ENCODE measurements at places on chromosomes 16 and 17.

DNA sequence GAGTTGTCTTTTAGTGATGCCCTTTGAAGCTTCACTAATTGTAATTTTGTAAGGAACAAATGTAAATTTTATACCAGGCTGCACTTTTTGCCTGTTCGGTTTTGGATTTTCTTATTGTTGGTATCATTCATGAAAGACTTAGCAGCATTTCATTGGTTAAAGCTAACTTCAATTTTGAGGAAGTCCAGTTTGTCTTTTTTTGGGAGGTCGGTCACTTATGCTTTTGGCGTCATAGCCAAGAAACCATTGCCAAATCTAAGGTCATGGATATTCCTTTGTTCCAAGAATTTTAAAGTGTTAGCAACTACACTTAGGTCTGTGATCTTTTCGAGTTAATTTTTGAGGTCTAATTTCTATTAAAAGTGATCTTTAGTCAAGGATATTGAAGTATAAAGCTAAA is 77.1 kb downstream of the PRKCA start:
- no peak for DNase-seq

DNA sequence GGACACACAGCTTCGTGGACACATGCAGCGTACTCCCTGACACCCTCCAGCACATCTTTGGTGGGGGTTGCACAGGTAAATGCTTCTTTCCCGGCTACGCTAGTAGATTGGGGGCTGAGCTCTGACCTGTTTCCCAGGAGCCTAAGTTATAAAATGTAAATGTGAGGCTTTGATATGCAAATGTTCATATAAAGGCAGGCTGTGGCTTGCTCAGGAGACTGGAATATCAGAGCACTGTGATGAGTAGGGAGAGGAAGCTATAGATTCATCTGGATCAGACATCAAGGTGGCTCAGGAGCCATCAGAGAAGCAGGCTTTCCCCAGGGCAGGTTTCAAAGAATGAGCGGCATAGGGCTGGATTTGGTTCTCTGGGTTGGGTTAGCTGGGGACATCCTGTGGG is 3.4 kb upstream of the ETV4 start:
- DNase-seq = peak; percentile 33

DNA sequence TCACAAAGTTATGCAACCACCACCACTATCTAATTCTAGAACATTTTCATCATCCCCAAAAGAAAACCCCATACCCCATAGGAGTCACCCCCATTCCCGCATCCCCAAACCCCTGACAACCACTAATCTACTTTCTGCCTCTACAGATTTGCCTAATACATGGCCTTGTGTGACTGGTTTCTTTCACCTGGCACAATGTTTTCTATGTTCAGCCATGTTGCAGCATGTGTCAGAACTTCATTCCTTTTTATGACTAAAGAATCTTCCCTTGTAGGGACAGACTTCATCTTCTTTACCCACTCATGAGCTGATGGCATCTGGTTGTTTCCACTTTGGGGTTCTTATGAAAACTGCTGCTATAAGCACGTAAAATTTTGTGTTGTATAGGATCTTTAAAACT is 34.6 kb downstream of the CYTH1 start:
- DNase-seq = no peak

DNA sequence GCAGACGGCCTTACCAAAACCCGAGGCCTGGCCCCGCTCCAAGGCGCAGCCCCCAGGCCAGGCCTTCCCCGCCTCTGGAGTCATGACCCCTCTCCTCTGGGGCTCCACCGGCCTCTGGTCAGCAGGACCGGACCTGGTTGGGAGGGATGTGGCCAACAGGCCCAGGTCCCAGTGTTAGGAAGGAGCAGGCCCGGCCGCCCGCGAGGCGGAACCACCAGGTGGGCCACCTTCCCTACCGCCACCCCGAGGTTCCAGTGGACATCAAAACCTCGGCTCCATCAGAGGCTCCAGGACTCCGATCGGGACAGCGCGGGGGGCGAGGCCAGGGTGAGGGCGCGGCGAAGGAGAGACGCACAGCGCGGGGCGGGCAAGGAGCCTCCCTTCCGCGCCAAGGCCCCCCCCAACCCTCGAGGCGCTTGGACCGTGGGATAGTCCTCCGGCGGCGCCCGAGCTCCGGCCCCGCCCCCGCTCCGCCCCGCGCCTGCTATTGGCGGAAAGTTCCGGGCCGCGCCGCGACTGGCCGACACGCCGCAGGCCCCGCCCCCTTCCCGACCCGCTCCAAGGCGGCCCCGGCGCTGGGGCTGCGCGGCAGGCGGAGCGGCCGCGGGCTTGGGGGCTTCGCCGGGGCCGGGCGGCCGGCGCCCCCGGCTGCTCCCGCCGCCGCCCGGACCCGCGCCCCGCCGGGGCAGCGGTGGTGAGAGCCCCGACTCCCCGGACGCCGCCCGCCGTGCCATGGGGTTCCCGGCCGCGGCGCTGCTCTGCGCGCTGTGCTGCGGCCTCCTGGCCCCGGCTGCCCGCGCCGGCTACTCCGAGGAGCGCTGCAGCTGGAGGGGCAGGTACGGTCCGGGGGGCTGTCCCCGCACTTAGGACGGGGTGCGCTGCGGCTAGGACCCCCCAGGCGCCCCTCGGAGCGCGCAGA is at the start of gene METRN:
TSS of gene METRN (plus strand) at position 561 of the 919 bp plus-strand sequence. CDS start at position 733, 172 bp downstream.
- peak; percentile 86 for DNase-seq

GRCh38 chr16:53511084-53511402 is 8.0 kb upstream of the AKTIP start:
- no peak for DNase-seq

DNA sequence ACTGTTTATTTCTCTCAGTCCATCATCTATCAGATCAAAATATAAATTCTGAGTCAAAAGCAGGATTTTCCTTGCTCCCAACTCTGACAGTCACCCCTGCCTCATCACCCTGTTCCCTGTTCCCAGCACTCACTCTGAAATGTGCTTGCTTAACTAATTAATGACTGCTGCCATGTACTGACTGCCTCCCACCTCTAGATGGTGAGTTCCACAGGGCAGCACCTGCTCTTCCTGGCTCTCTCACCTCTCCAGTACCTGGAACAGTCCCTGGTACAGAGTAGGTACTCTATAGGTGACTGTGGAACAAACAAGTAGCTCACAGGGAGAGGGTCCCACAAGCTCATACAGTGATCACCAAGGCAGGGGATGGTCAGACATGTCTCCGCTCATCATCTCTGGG is 114.3 kb upstream of the C16orf82 start:
- DNase-seq = peak; percentile 37

DNA sequence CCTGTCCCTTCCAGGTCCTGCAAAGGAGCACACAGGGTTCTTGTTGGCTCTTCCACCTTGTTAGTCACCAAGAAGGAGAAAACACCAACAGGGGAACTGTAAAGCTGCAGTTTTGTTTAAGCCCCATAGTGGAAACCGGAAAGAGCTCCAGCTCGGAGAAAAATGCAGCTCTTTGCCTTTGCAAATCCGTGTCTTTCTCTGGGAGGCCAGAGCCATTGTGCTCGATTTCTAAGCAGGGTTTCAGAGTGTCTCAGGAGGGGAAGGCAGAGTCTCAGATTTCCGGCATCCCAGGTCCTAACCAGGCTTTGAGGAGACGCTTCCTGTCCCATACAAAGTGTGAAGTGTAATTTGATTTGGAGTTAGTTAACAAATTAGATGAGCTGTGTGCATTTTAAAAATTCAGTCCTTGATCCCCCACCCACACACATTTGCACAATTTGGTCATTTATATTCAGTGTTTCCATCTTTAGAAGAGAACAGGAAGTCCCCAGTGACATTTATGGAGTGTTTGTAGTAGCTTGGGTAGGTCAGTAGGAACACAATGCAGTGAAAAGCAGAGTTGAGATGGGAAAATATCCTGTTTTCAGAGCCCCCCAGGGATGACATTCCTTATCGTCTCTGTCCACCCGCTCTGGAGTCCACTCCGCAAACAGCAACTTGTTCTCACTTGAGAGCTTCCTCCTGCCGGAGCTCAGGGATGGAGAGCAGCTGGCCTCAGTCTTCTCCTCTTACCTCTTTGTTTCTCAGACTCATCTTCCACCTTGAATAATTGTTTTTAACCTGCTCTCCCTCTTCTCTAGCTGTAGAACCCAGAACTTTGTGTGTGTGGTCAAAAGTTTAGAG is 331.9 kb downstream of the SEC14L1 start:
- DNase-seq = peak; percentile 83

DNA sequence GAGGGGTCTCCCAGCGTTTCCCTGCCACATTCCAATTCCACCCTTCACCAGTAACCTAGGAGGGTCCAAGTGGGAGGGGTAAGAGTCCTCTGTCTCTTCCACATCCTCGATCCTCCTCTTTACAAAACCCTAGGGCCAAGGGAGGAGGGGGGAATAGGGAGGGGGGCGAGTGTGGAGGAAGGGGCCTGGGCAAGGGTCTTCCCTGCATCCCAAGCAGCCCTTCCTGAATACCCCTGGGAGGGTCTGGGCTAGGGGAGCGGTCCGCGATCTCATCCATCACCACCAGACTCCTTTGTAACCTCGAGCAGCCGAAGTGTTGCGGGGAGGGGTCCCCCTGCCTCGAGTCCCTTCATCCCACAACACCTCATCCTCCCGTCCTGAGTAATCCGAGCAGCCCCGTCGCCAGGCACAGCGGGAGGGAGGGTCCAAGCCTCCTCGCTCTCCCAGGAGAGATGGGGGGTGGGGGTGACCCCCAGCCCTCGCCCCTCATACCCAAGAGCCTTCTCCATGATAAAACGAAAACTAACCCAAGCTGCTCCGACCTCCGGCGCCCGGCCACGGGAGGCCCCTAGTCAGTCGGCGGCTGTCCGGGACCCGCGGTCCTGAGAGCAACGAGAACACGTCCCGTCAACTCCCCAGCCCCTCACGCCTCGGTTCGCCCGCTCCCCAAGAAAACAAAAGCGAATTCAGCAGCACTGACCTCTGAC is 502 bp downstream of the SMPD3 start:
- DNase-seq = no peak

- no peak for DNase-seq
Observed at GRCh38 chr16:82527101-82527500, 99.7 kb upstream of the CDH13 start.

DNA sequence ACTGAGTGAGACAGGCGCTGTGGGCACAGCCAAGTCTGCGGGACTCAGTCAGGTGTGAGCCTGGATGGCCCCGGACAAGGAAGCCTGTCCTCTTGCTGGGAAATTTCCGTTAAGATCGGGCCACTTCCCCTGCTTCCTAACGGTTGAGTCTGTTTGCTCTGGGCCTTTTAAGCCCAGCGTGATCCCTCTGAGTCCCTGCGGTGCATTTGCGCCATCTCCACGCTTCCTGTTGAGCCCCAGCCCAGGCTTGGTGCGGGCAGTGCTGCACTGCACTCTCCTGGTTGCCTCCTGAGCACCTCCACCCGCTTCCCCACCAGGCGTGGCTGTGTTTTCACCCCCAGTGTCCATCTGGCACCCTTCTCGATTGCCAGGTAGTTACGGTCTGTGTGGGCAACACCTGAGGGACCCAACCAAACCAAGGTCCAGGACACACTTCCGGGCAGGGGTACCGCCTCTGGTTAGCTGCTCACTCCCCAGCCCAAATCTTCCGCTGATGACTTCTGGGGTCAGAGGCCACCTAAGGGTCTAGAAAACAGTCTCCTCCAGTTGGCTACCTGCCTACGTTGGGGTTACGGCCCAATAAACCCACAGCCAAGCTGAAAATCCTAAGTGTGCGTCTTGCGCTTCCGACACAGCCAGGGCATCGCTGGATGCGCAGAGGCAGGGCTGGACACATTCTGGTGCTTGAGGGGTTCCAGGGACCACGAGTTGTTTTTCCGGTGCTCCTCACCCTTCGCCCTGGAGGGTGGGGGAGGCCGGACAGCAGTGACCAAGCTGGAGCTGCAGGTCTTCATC is 1.4 kb upstream of the SLC25A10 start:
- DNase-seq = no peak

DNA sequence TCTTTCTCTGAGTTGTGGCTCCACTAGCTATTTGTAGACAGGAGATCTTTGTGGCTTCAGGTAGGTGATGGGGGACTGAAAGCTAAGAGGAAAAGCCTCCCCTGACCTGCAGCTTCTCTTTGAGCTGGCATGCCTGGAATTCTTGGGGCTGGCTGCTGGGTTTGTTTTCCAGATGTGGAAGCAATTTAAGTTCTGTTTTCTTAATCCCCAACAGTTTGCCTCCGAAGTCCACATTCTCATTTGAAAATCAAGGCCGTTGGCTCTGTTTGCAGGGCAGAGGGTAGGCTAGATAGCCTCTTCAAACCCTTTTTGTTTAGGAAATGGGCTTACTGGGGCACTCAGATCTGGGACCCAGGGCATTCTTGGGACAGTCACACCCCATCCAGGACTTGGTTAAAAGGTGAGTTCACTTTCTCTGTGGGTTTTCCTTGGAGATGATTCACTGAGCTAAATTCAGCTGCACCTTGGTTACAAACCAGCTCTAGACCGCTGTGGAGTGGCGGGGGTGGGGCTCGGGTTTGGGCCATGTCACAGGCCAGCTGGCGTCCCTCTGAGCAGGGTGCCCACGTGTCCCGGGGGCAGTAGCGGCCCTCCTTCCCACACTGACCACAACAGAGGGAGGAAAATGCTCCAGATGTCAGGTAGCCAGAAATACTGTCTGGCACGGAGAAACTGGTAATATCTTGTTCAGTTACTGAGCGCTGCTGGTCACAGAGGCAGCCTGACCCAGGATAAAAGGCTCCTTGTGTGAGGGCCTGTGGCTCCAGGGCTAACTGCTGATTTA is 108.5 kb downstream of the RAB11FIP4 start:
- DNase-seq = peak; percentile 62

GRCh38 chr16:80034469-80034826 is 433.9 kb upstream of the MAF start:
- DNase-seq = no peak

DNA sequence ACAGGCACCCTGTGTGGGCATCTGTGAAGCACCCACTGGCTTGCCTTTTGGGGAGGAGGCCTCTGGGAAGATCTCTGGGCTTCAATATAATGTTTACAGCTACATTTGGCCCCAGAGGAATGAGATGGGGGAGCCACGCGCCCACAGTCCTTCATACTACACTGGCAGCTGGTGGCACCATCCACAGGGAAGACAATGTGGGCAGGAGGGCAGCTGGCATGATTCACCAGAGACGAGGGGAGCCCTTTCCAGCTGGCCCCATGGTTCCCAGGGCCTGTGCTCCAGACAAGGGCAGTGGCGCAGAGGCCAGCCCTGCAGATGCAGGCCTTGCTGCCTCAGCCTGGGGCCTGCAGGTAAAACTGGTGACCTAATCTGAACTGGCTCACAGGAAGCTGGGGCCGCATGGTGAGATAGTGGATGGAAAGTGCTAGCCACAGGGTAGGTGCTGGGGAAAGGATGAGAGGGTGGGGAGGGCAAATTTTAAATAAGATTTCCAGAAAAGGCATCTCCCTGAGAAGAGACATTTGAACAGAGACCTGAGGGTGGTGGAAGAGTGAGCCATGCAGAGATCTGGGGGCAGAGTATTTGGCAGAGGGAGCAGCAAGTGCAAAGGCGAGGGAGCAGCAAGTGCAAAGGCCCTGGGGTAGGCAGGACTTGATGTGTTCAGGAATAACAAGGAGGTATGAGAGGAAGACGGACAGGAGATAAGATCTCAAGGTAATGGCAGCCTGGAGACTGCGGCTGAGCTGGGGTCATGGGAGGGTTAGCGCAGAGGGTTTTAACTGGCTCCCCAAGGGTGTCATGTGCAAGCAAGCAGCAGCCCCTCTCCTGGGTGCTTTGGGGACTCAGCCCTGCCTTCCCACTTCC is 12.1 kb upstream of the KCNJ12 start:
- no peak for DNase-seq

- peak; percentile 81 for DNase-seq
Observed at GRCh38 chr16:88527186-88527936, 42.8 kb upstream of the ZC3H18 start.

GRCh38 chr16:59169168-59169567 is 435.1 kb upstream of the GOT2 start:
- no peak for DNase-seq

- no peak for DNase-seq
Observed at GRCh38 chr16:57157533-57157932, 28.3 kb downstream of the PSME3IP1 start.
